ENCODE measurements at places on chromosomes 16 and 17.
A peak's percentile ranks its signal among the peaks of the same experiment; 100 is the strongest.

DNA sequence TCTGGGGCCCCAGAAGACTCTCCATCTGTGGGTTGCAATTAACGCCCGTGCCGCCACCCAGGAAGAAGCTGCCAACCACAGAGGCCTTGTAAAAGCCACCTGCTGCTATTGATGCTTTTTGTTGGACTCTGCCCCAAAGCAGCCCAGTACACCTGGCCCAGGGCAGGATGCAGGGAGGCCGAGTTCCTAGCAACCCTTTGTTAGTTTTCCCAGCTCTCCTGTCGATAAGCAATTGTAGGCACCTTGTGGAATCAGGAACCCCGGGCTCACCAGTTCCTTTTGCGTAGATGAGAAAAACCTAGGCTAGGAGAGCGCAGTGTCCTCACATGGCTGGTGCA lies 103.3 kb downstream of the ABCC6 start:
- no peak for DNase-seq

GRCh38 chr16:81335669-81336068 lies 20.9 kb downstream of the GAN start:
- DNase-seq: no peak

GRCh38 chr16:72066747-72067146 lies 3.7 kb downstream of the HPR start:
- peak; percentile 30 for DNase-seq

GRCh38 chr16:58883131-58883530 lies 149.0 kb upstream of the GOT2 start:
- no peak for DNase-seq

GRCh38 chr17:75241502-75241901 lies 19.9 kb downstream of the GGA3 start:
- no peak for DNase-seq

DNA sequence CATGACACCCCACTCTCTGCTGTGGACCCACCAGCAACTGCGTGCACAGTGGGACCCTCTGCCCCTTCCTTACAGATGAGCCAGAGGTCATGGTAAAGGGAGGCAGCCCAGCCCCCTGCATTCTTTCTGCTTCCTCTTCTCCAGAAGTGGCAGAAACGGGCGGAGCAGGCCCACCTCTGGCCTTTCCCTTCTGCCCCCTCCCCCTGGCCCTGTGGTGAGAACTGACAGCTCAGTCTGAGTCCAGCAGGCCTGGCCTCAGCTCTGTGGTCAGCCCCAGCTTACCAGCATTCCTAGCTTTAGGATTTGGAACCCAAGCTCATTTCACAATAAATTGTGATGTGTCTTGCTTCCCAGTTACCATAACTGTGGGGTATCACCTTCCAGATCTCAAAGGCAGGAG lies 4.8 kb upstream of the ANKRD11 start:
- DNase-seq: no peak

DNA sequence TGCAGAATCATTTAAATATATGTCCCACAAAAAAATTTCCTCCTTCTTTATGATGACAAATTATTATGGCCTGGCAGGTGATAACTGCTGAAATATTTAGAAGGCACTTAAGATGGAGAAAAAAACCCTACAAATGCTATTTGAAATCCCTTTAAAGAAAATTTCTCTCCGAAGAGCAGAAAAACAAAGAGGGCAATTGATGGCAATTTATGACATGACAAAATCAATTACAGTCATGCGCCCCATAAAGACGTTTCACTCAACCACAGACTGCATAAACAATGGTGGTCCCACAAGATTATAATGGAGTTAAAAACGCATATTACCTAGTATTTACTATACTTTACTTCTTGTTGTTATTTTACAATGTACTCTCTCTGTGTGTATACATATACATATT lies 25.2 kb upstream of the KIF2B start:
- DNase-seq: no peak

GRCh38 chr17:82956726-82957468 lies 117.1 kb upstream of the ZNF750 start:
- DNase-seq: no peak

DNA sequence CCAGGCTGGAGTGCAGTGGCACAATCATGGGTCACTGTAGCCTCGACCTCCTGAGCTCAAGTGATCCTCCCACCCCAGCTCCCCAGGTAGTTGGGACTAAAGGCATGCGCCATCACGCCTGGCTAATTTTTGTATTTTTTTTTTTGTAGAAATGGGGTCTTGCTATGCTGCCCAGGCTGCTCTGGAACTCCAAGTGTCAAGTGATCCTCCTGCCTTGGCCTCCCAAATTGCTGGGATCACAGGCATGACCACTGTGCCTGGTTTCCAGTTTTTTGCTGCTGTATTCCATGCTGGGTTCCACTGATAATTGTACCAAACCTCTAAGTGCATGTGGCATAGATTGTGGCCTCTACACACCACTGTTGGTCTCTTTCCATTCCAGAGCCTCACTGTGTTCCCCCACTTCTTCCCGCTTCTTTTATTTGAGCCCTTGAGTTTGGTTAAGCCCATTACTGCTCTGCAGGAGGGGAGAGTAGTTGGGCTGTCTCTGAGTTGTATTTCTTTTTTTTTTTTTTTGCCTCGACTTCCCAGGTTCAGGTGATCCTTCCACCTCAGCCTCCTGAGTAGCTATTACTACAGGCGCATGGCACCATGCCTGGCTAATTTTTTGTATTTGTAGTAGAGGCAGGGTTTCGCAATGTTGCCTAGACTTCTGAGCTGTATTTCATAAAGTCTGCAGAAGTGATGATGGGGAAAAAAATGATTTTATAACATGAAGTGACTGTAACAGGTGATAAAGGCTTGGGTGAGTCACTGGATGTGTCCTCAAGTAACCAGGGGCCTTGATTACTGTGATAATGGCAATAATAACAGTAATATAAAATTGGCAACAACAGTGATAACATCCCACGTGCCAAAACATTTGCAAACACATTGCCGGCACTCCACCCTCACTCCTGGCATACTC lies 30.0 kb downstream of the EEF2K start:
- DNase-seq: no peak

DNA sequence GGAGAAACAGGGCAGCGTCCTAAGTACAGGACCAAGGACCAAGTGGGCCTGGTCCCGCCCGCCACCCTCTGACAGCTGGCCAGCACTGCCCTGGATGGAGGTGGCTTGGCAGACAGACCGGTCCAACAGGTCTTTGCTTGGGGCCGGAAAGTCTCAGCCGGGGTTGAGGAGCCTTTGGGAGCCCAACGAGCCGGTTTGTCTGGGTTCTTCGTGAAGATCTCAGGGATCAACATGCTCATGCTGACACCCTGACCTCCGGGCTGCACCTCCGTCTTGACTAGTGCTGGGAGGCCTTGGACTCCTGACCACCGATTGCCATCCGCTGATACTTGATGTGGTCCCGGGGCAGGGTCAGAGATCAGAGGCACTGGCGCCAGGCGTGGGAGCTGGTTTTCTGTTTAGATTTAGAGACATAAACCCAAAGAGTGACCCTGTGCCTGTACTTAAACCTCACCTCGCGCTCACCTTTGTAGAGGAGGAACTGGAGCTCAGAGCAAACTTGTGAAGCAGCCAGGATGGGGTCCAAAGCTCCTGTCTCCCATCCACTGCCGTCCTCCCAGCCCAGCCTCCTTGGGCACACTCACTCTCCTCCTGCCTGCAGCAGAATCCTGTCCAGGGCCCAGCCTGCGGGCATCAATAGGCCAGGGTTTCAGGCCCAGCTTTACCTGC lies 92.1 kb upstream of the GSE1 start:
- no peak for DNase-seq

DNA sequence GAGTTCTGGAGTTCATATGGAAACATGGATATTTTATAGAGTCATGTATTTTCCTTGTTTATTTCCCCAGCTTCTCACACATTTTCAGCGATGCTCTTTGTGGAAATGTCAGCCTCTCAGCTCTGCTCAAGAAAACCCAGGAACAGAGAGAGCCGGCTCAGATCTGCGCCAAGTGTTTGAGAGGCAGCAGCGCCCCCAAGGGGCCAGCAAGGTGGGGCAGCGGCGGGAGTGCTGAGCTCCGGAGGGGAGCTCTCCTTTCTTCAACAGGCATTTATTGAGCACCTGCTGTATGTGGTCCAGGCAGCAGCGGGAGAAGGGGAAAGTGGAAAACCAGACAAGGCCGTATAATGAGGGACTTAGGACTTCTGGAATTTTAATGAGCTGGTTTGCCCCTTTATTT lies 421.1 kb upstream of the C16orf82 start:
- DNase-seq: no peak

GRCh38 chr17:58338841-58339754 lies 10.5 kb upstream of the TSPOAP1 start:
- no peak for DNase-seq

All from NCI-H460 (cell line).